ENCODE measurements at places on chromosomes 1 and 21.

- DNase-seq = peak; percentile 70
Measured at GRCh38 chr1:78619803-78620579, at the start of gene IFI44L. TSS of gene IFI44L (plus strand) at chr1:78620448. CDS start at chr1:78627916, 7,468 bp downstream.

- no peak for DNase-seq
Measured at GRCh38 chr1:78101514-78101913, 55.7 kb downstream of the GIPC2 start.

- DNase-seq = no peak
Measured at GRCh38 chr1:60271041-60271440, 197.5 kb upstream of the C1orf87 start.

- DNase-seq = no peak
Measured at GRCh38 chr1:71269818-71270217, 189.0 kb upstream of the ZRANB2 start.

DNA sequence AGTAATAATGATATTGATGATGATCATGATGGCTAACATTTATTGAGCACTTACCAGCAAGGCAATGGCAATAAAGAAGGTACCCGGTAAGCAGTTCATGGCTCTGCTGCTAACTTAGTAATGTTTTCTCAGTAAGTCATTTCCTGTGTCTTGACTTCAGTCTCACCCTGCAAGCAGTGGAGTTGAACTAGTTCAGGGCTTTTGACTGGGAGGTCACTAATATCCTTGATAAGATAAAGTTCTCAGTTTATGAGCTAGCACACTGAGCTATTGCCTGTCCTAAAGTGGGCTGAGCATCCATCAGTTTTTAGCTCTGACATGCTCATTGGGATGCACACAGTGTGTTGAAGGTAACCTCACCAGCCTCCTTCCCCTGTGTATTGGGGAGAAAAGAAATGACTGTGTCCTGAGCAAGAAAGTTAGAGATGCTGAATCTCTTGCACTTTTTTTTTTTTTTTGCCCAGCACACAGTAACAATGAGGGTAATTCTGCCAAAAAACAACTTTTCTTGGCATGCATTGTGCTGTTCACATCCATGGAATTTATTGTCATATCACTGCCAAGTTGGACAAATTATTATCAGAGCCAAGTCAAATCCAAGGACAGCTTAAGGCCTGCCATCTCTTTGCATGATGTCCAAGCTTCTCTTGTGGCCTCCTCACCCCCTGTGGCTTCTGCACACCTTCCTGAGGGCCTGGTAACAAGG lies 55.5 kb upstream of the GADD45A start:
- no peak for DNase-seq

DNA sequence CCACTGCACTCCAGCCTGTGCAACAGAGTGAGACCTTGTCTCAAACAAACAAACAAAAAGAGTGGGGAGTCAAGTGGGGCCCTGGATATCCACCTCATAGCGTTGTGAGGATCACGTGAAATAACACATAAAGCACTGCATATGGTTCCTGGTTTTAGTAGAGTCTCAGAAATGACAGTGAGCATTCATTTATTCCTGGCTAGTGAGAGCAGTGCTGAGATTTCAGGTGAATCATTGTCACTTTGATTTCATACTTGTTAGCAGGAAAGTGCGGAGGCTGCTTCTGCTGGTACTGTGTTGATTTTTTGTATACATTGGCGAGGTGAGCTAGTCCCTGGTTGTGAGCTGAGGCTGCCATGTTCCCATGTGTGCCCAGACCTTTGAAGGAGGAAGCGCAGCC lies 22.9 kb downstream of the ARHGEF10L start:
- no peak for DNase-seq

- DNase-seq = no peak
Measured at GRCh38 chr1:117605164-117605773, 579 bp upstream of the TENT5C start.

GRCh38 chr1:101178341-101178687 lies 58.5 kb upstream of the S1PR1 start:
- no peak for DNase-seq

- no peak for DNase-seq
Measured at GRCh38 chr1:174971902-174972301, 27.8 kb upstream of the CACYBP start.

GRCh38 chr1:20233394-20233793 lies 47.1 kb upstream of the PLA2G2C start:
- DNase-seq = no peak

DNA sequence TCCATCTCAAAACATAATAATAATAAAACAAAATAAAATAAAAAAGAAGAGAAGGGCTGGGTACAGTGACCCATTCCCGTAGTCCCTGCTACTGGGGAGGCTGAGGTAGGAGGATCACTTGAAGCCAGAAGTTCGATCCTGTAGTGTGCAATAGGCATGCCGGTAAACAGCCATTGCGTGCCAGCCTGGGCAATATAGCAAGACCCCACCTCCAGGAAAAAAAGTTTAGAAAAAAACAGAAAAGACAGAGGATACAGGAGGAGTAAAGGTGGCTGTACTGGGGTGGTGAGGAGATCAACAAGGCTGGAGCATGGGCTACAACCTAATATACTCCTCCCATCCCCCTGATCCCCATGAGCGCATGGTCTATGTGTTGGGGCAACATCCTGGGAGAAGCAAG lies 30.8 kb downstream of the PTAFR start:
- no peak for DNase-seq

DNA sequence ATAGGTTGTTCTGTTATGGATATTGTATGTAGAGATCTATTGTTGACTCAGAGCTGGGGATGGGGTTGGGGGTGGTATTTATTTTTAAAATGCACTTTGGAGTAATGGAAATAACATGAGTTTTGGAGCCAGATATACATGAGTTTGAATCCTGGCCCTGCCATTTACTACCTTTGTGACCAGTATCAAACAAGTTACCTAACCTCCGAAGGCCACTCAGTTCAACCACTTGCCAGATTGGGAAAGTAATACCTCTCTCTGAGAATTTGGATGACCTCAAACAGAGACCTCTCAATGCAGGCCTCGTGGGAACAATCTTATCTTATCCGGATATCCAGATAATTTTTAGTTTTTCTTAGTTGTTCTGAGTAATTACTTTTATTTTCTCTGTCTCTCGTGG lies 181.0 kb downstream of the FGGY start:
- DNase-seq = no peak

- DNase-seq = no peak
Measured at GRCh38 chr1:208866386-208866955, 622.3 kb upstream of the PLXNA2 start.

GRCh38 chr1:109790735-109791494 lies 27.2 kb upstream of the EPS8L3 start:
- DNase-seq = no peak

DNA sequence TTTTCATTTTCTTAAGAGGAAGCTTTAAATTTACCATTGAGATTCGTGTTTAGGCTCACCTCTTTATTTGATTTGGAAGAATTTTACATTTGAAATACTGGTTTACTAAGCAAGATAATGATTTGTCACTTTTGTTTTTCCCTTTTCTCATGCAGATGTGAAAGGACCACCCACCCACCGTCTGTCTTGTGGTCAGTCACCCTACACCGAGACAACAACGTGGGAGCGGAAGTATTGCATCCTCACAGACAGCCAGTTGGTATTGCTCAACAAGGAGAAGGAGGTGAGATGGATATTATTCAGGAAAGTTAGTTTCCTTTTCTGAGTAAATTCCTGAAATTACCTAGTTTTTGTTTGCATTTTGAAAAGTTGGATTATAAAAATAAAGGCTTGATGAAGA lies 189.5 kb downstream of the RASAL2 start:
- no peak for DNase-seq

DNA sequence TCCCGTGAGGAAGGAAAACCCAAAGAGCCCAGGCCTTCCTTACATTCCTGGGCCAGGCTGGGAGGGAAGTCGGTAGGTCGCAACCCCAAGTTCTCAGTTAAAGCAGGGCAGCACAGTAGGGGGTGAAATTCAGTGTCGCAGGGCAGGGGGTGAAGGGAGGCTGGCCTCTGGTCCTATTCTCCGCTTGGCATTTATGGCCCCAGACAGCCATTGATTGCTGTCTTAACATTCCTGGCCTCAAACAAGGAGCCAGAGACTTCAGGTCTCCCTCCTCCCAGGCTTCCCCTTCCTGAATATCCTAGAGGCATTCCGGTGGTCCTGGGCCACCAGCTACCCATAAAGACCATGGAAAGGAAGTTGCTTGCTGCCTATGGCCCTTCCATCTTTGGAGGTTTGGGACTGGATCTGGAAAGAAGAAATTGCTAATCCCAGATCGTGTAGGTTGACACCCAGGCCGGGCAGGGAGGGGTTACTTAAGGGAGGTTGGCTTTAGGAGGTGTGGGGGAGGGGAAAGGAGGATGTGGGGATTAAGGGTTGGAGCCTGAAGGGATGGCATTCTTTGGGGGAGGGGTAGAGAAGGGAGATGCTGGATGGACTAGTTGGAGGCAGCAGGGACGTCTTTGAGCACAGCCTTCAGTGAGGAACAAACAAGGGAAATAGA lies 1.7 kb downstream of the LIN28A start:
- DNase-seq = no peak

- no peak for DNase-seq
Measured at GRCh38 chr21:35106246-35106835, 57.2 kb upstream of the RUNX1 start.

DNA sequence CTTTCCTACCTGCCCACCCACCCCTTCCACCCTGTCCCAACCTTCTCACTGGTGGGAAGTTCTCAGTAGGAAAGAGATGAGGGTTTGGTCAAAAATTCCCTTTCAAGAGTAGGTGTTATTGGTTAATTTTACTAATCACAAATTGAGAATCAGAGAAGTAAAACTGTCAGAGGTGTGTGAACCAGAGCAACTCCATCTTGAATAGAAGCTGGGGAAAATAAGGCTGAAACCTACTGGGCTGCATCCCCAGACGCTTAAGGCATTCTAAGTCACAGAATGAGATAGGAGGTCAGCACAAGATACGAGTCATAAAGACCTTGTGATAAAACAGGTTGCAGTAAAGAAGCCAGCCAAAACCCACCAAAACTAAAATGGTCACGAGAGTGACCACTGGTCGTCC lies 11.5 kb downstream of the PLA2G2D start:
- DNase-seq = no peak

- DNase-seq = no peak
Measured at GRCh38 chr1:10866321-10867093, 70.1 kb upstream of the CASZ1 start.

DNA sequence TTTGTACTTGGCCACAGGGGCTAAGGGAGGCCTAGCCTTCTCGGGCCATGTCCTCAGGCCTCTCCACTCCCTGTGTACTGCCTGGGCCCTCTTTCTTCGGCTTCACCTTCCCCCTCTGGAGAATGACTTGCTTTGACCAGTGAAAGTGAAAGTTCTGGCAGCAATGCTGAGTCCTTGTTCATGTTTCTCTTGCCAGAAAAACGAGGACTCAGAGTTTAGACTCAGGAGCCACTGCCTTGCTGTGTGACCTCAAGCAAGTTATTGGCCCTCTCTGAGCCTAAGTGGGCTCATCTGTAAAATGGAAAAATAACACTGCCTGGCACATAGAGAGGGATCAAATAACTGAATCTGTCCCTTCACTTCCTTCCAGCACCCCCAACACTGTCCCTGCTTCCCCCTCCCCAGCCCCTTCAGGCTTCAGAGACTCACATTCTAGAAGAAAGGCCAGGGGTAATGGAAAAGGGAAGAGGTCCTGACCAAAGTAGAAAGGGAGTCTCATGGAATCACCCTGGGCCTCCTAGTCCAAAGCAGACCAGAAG lies 1.5 kb downstream of the C1QA start:
- DNase-seq = no peak

DNA sequence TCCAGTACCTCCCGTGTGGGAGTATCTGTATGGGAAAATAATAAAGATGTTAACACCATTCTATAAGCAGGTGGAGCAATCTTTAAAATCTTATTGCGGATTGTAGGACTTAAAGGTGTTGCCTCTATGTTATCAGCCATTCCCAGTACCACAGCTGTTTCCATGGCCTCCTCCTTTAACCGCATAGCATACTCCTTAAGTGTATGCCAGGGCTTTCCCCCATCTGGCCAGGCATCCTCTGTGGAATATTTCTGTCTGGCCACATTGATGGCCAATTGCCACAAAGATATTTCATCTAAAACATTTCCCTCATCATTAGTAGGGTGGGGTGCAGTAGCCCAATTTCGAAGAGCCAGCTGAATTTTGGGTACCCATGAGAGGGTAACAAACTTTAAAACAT lies 7.3 kb upstream of the STUM start:
- DNase-seq = no peak

GRCh38 chr1:6420454-6421042 lies 829 bp upstream of the HES2 start:
- no peak for DNase-seq

DNA sequence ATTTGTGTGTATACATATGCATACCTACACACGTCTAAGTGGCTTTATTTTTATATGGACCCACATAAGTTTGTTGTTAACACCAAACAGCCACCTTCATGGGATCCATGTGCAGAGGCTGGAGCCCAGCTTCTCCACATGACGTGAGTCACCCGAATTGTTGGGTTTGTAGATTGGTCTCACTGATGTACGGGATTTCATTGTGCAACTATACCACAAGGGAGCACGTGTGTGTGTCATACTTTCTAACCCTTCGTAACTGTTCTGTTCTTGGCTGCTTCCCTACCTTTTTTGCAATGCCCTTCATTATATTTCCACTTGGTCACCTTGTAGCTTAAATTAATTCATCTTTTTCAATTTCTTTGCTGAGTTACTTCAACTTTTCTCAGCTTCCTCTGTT lies 21.0 kb downstream of the SPRTN start:
- no peak for DNase-seq
